Neural progenitor cell (in vitro differentiated cells): ENCODE measurements at places on chromosomes 11 and 22. TPM values are rescaled to one million over a fixed set of nuclear protein-coding genes. Genes with fewer than 3 reads are reported as not detected.
A peak's percentile ranks its signal among the peaks of the same experiment; 100 is the strongest.

USH1C gene
- total RNA-seq, result 0.24 and 0.56 TPM in 2 replicates

FREY1 gene
- total RNA-seq, result 0.99 TPM in 1 of 2 replicates, not detected in the other

APOL4 gene
- total RNA-seq, result 0.56 and 0.82 TPM in 2 replicates

DNA sequence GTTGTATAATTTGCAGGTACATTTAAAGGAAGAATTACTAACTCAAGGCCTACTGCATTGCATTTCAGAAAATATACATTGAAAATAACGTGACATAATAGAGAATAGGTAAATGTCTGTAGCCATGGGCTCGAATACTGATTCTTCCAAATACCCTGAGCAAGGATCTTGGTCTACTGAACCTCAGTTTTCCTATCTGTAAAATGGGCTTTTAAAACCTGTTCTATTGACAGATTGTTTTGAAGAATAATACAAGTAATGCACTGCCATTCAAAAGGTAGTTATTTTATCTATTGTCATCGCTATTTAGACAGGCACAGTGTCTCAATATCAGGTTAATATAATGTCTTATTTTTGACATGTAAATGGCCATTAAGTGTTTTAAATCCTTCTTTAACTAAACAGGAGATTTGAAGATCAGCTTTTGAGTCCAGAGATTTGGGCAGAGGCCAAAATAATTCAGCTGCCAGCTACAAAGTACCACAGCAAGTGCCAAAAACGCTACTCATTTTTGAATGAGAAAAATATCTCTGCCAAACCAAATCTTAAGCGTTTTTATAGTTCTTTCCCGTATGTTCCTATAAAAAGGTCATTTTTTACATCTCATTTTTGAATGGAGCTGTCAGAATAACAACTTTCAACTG lies 56.7 kb downstream of the CTSC start:
- DNase-seq, result no peak
- H3K27me3 ChIP-seq, result no peaks in the 10 kb centered on the region
- H3K36me3 ChIP-seq, result no peaks in the 10 kb centered on the region
- H3K27ac ChIP-seq, result no peak overlapping the region

FAT3 gene
- total RNA-seq, result 20.9 and 22.0 TPM in 2 replicates

DNA sequence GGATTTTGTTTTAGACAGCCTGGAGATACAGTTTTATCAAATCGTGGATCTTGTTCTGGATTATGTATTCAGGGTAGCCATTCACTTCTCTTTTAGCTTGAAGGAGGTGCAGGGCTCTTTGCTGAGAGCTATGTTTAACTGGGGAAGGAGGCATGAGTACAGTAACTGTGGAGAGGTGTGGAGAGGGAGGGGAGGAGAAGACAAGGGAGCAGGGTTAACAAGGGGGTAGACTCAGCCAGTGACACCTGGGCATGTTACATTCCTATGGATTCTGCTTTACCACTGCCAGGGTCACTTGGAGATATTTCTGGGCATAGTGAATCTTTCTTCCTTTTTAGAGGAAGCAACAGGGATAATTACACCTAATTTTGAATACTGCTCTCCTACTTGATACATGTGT lies 536.0 kb downstream of the TMEM135 start:
- no peaks in the 10 kb centered on the region for H3K27me3 ChIP-seq
- H3K36me3 ChIP-seq, result no peaks in the 10 kb centered on the region
- H3K27ac ChIP-seq, result no peak overlapping the region
- no peak for DNase-seq
- no peak overlapping the region for H3K4me3 ChIP-seq
- H3K4me1 ChIP-seq, result no peaks in the 10 kb centered on the region

DNA sequence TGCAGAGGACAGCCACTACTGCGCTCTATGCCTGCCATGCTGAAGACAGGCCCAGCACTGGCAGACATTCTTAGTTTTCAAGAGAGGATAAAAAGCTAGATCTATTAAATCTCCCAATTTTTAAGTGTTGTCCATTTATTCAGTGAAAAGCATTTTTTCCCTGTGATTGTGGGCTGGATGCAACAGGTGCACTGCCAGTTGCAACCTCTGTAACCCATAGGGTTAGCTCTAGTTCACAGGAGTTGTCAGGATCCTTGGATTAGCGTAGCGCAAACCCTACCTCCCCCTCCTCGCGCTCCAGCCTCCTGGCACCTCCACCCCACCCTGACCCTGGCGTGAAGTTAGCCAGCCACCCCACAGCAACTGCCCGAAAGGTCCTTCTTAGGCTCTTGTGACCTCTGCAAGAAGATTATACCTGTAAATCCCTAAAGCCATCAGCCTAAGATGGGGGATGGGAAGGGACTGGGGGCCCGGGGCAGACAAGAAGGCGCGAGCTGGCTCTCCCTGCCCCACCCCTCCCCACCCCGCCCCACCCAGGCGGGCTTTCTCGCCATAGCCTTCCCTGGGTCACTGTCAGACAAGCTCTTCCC lies 30.9 kb downstream of the EIF3F start:
- no peaks in the 10 kb centered on the region for H3K36me3 ChIP-seq
- peak overlapping the region; percentile 87 for H3K4me3 ChIP-seq
- DNase-seq, result peak; percentile 24
- H3K27ac ChIP-seq, result no peak overlapping the region
- peaks cover 77% of the 10 kb centered on the region for H3K27me3 ChIP-seq

GRCh38 chr11:108790501-108791299 lies 125.8 kb downstream of the DDX10 start:
- H3K4me1 ChIP-seq, result peaks cover 7% of the 10 kb centered on the region
- H3K4me3 ChIP-seq, result no peak overlapping the region
- no peaks in the 10 kb centered on the region for H3K27me3 ChIP-seq
- no peaks in the 10 kb centered on the region for H3K36me3 ChIP-seq

DNA sequence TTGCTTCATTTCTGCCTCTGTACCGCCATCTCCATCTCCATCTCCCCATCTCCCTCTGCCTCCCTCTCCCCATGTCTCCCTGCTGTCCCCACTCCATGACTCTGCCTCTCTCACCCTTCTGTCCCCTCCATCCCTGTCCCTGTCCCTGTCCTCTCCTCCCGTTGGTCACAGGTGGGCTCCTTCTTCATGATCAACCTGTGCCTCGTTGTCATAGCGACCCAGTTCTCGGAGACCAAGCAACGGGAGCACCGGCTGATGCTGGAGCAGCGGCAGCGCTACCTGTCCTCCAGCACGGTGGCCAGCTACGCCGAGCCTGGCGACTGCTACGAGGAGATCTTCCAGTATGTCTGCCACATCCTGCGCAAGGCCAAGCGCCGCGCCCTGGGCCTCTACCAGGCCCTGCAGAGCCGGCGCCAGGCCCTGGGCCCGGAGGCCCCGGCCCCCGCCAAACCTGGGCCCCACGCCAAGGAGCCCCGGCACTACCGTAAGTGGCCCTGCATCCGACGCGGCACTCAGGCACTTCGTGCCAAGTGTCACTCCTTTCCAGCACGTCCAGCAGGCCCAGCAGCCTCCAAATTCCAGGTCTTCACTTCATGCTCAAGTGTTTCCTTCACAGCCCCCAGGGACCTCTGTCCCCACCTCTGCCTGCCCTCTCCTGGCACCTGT lies 76.0 kb downstream of the CACNA1I start:
- no peak overlapping the region for H3K27ac ChIP-seq
- DNase-seq, result no peak
- no peaks in the 10 kb centered on the region for H3K36me3 ChIP-seq
- no peak overlapping the region for H3K4me3 ChIP-seq
- H3K27me3 ChIP-seq, result no peaks in the 10 kb centered on the region

OR8G5 gene
- total RNA-seq, result not detected in 2 replicates

GRCh38 chr22:49764127-49764581 lies 63.5 kb downstream of the BRD1 start:
- no peaks in the 10 kb centered on the region for H3K36me3 ChIP-seq
- no peaks in the 10 kb centered on the region for H3K27me3 ChIP-seq
- H3K27ac ChIP-seq, result no peak overlapping the region
- H3K4me1 ChIP-seq, result no peaks in the 10 kb centered on the region
- DNase-seq, result no peak
- no peak overlapping the region for H3K4me3 ChIP-seq

APBB1 gene
- total RNA-seq, result 38.5 and 64.9 TPM in 2 replicates

PRSS23 gene
- 266 and 282 TPM in 2 replicates for total RNA-seq

DNA sequence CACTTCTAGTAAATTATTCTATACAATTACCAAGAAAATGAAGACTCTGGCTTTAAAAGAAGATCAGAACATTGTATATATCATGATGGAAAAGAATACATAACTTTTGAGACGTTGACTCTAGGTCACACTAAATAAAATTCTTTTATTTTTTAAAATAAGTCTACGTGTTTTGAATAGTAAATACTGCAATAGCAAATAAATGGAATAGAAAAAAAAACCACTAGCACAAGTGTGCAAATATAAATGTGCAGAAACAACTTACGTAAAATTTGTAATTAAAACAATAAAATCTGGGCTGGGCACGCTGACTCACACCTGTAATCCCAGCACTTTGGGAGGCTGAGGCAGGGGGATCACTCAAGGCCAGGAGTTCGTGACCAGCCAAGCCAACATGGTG lies 17.9 kb downstream of the SIK3 start:
- DNase-seq, result no peak
- H3K36me3 ChIP-seq, result no peaks in the 10 kb centered on the region
- peaks cover 44% of the 10 kb centered on the region for H3K4me1 ChIP-seq
- H3K4me3 ChIP-seq, result no peak overlapping the region

DNA sequence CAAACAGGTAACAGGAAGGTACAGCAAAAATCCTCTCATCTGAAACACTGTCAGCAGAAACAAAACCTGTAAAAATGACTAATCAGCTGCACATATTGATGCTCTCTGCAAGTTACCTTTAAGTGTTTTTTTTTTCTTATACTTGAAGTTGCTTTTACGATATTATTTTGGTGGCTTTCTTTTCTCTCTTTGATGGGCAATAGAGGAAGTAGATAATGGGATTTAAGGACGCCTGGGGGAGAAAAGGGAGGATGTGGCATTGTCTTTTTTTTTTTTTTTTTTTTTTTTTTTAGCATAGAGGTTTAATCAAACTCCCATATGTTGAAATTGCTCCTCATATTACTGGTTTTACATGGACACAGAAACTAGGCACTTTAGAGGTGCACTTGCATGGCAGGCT lies 11.4 kb upstream of the ADSL start:
- H3K27me3 ChIP-seq, result no peaks in the 10 kb centered on the region
- H3K36me3 ChIP-seq, result no peaks in the 10 kb centered on the region

CYP2D6 gene
- 0.24 and 1.5 TPM in 2 replicates for total RNA-seq

CCDC81 gene
- total RNA-seq, result 0.77 and 1.0 TPM in 2 replicates

TPBGL gene
- not detected in 2 replicates for total RNA-seq

FIBP gene
- 92.1 and 113 TPM in 2 replicates for total RNA-seq

MMP13 gene
- total RNA-seq, result not detected in 2 replicates

DNA sequence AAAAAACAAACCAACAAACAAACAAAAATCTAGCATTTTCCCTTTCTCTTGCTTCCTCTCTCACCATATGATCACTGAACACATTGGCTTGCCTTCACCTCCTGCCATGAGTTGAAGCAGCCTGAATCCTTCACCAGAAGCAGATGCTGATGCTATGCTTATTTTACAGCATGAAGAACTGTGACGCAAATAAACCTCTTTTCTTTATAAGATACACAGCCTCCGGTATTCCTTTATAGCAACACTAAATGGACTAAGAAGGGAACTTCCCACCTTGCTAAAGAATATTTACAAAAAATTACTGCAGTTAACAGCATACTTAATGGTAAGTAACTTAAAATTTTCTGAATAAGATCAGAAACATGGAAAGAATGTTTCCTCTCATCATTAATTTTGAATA lies 27.7 kb upstream of the TEAD1 start:
- H3K27ac ChIP-seq, result no peak overlapping the region
- H3K4me3 ChIP-seq, result no peak overlapping the region
- H3K4me1 ChIP-seq, result no peaks in the 10 kb centered on the region
- no peaks in the 10 kb centered on the region for H3K36me3 ChIP-seq

GRCh38 chr22:37526376-37526775 lies 7.2 kb upstream of the CARD10 start:
- no peaks in the 10 kb centered on the region for H3K4me1 ChIP-seq
- no peak overlapping the region for H3K4me3 ChIP-seq
- H3K27me3 ChIP-seq, result peaks cover 23% of the 10 kb centered on the region

GRCh38 chr11:13851691-13852090 lies 110.8 kb upstream of the SPON1 start:
- H3K27ac ChIP-seq, result no peak overlapping the region
- no peaks in the 10 kb centered on the region for H3K36me3 ChIP-seq
- DNase-seq, result no peak
- H3K27me3 ChIP-seq, result no peaks in the 10 kb centered on the region

- no peaks in the 10 kb centered on the region for H3K36me3 ChIP-seq
- no peak overlapping the region for H3K4me3 ChIP-seq
- no peak overlapping the region for H3K27ac ChIP-seq
- H3K4me1 ChIP-seq, result no peaks in the 10 kb centered on the region
Measured at GRCh38 chr11:65672180-65672860, 9.6 kb upstream of the RELA start.

DNA sequence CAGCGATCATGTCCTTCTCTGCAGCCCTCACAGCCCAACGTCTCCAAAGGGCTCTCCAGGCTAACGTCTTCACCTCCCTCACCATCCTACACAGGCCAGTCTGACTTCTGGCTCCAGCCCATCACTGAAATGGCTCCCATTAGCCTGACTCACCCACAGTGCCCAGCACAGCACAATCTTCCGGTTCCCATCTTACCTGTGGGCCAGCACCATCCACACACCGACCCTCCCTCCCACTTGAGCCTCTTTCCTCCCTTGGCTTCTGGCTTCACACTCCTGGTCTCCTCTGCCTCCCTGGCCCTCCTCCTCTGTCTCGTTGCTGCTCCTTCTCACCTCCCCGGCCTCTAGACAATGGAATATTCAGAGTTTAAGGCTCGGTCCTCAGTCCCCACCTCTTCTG lies 51.2 kb downstream of the PDE2A start:
- no peaks in the 10 kb centered on the region for H3K36me3 ChIP-seq
- H3K27me3 ChIP-seq, result peaks cover 4% of the 10 kb centered on the region
- no peak overlapping the region for H3K4me3 ChIP-seq

DNA sequence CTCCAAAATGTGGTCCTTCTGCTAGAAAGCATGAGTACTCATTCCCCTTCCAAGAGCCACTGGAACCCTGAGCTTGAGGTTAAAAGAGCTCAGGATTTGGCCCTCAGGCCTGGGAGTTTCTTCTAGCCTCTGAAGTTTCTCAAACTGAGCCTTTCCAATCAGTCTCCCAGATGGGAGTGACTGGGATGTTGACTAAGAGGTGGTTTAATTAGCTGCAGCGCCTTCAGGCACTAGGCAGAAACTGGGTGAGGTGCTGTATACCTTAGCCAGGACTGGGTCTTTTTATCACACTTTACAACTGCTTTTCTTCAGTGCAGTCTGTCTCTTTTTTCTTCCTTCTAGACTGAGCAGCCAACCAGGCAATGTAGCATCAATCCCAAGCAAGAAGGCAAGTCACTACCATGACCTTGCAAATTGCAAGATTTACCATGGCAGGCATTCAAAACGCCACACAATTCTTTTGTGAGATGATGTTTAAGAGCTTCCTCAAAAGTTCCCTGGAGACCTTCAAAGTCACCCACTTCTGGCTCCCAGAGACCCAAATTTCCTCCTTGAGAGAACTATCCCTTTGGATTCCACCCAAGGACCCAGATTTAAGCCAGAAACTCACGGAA lies 93.0 kb downstream of the SLC1A2 start:
- H3K4me3 ChIP-seq, result no peak overlapping the region
- no peaks in the 10 kb centered on the region for H3K36me3 ChIP-seq
- no peaks in the 10 kb centered on the region for H3K27me3 ChIP-seq
- H3K27ac ChIP-seq, result no peak overlapping the region

SAA2 gene
- not detected in 2 replicates for total RNA-seq
